ENCODE measurements at places on chromosomes 5 and 9. TPM values are rescaled to one million over a fixed set of nuclear protein-coding genes. Genes with fewer than 3 reads are reported as not detected.

The DROSHA gene
- 47.2 TPM for polyA plus RNA-seq

DNA sequence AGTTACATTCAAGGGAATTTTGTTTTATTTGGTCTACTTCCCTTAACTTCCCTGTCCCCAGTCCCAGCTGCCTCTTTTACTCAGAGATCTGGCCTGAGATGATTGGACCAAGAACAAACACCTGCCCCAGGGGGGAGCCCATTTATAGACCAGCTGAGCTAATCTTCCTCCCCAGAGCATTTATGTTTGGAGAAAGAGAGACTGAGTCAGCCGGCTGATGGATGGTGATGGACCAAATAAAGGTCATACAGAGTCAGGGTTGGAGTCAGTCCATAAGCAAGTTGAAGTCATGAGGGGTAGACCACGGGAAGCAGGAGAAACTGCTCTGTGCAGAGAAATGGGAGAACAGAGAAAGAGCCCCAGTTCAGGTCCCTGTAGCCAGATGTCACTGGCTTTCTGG, 77.7 kb downstream of the TMEM174 start:
- DNase-seq: no peak
- H3K27ac ChIP-seq: no peak overlapping the region
- no peak overlapping the region for H3K4me3 ChIP-seq
- no peaks in the 10 kb centered on the region for H3K4me1 ChIP-seq

DNA sequence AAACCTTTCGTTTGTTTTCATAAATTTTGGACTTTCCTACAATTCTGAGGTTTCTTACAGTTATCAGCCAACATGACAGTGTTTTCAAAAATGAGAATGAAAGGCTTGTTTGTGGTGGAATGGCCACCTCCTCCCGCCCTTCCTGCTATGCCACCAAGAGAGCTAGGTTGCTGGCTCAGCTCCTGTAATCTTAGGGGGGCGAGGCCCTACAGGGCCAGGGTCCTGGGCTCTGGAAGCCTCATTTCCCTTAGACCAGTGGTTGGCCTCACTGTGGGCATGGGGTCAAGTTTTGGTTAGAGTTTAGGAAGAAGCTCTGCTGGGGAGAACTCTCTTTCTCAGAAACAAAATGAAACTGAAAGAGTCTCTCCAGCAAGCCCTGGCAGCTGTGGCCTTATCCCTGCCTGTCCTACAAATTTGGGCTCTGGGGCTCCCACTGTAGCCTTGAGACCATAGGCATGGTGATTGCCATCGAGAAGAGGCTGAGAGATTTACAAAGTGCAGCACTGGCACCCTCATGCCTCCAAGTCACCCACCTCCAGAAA, 66.2 kb downstream of the IRX1 start:
- no peaks in the 10 kb centered on the region for H3K4me1 ChIP-seq
- H3K27me3 ChIP-seq: no peaks in the 10 kb centered on the region
- DNase-seq: no peak
- H3K4me3 ChIP-seq: no peak overlapping the region

DNA sequence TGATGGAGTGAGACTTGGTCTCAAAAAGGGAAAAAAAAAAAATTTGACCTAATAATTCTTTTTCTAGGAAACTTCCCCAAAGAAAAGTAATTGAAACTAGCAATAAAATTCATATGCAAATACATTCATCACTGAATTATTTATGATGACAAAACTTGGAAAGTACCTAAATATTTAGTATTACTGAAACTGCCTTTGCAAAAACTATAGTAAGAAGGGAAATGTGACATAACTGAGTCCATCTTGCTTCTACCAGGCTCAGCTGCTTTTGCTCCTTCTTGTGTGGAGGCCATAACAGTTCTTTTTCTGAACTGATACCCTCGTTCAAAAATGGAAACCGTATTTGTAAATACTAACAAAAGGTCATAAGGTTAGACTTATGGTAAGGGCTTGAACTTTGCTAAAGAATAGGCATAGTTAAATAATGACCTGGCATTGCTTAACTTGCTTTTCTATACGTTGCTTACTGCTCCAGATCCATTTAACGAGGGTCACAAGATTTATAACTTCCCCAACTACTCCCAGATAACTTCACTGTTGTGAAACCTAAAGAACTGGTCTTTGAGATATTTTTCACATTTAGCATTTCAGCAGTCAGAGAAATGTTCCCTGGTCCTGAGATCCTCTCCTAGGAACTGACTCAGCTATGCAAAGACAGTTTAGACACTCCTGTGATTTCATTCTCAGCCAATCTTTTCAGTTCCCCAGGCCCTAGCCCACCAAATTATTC, 68.4 kb downstream of the CFAP95 start:
- no peaks in the 10 kb centered on the region for H3K4me1 ChIP-seq
- DNase-seq: no peak
- no peak overlapping the region for H3K4me3 ChIP-seq
- no peak overlapping the region for H3K27ac ChIP-seq

Measured in SK-N-SH (cell line).